Effector memory CD4-positive, alpha-beta T cell (primary cell): ENCODE measurements at places on chromosomes 11 and 22.

DNA sequence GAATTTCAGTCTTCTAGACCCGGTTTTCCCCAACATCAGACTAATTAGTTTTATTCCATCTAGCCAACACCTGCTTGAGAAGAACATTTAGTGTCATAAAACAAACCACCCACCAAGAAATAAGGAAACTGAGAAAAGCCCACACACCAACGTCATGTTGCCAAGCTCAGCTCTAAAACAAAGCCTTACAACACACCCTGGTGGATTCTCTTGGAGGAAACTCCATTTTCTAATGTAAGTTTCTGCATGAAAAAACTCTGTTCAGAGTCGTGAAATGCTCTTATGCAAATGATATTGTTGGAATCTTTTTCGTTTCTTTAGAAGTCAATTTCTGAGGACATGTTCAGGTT is 105.0 kb upstream of the RAG2 start:
- no peaks in the 10 kb centered on the region for H3K4me1 ChIP-seq
- no peak for DNase-seq
- H3K27me3 ChIP-seq = no peaks in the 10 kb centered on the region
- H3K27ac ChIP-seq = no peak overlapping the region

- no peaks in the 10 kb centered on the region for H3K36me3 ChIP-seq
- no peaks in the 10 kb centered on the region for H3K4me1 ChIP-seq
- no peak for DNase-seq
- no peak overlapping the region for H3K4me3 ChIP-seq
- H3K27ac ChIP-seq = no peak overlapping the region
- no peaks in the 10 kb centered on the region for H3K27me3 ChIP-seq
These were observed 586.7 kb upstream of the CHORDC1 start for GRCh38 chr11:90809581-90809980.

- H3K36me3 ChIP-seq = no peaks in the 10 kb centered on the region
- no peak for DNase-seq
- H3K4me3 ChIP-seq = no peak overlapping the region
- no peak overlapping the region for H3K27ac ChIP-seq
- H3K4me1 ChIP-seq = no peaks in the 10 kb centered on the region
- no peaks in the 10 kb centered on the region for H3K27me3 ChIP-seq
These were observed 63.7 kb downstream of the CYTH4 start for GRCh38 chr22:37345863-37346504.

DNA sequence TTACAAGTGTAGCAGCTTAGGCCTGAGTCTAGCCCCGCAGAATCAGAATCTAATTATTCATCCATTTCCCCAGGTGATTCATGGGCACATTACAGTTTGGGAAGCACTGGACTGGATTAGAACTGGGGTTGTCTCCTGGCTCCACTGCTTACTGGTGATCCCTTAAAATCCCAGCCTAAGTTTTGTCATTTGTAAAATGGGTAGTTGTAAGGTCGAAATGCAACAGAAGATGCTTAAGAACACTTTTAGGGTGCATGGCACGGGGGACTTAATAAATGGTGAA is 1.3 kb downstream of the STX3 start:
- no peak overlapping the region for H3K27ac ChIP-seq
- no peak for DNase-seq
- H3K36me3 ChIP-seq = no peaks in the 10 kb centered on the region
- peaks cover 17% of the 10 kb centered on the region for H3K4me1 ChIP-seq

DNA sequence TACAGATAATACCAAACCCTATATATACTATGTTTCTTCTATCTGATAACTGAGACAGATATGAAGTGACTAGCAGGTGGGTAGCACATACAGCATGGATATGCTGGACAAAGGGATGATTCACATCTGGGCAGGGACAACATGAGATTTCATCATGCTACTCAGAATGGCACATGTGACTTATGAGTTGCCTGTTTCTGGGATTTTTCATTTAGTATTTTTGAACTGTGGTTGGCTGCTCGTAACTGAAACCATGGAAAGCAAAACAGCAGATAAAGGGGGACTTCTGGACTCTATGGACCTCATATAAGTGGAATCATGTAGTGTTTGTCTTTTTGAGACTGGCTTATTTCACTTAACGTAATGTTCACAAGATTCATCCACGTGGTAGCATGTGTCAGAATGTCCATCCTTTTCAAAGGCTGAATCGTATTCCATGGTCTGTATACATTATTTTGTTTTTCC is 883.0 kb downstream of the TBC1D22A start:
- no peaks in the 10 kb centered on the region for H3K27me3 ChIP-seq
- no peak overlapping the region for H3K4me3 ChIP-seq
- no peak for DNase-seq
- no peaks in the 10 kb centered on the region for H3K4me1 ChIP-seq
- H3K36me3 ChIP-seq = no peaks in the 10 kb centered on the region

DNA sequence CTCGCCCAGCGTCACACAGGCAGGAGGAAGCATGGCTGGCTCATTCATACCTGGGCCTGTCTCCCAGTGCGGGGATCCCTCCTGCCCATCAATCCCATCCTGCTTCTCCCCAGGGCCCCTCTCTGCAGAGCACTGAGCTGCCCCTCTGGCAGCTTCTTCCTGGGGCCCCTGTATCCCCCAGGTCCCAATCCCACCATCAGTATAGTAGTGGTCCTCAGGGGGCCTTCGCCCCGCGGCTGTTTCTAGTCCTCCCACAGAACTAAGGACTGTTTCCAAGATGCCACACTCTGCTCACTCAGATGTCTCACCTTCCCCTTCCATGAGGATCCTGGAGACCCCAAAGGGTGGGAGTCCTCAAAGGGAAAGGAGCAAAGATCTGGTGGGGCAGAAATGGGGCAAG is 97.6 kb downstream of the PDE2A start:
- H3K27me3 ChIP-seq = no peaks in the 10 kb centered on the region
- no peaks in the 10 kb centered on the region for H3K36me3 ChIP-seq
- H3K27ac ChIP-seq = no peak overlapping the region
- DNase-seq = no peak
- H3K4me1 ChIP-seq = peaks cover 2% of the 10 kb centered on the region

GRCh38 chr22:44446483-44446882 is 51.5 kb downstream of the RTL6 start:
- no peaks in the 10 kb centered on the region for H3K36me3 ChIP-seq
- H3K27ac ChIP-seq = no peak overlapping the region
- H3K27me3 ChIP-seq = no peaks in the 10 kb centered on the region
- no peak overlapping the region for H3K4me3 ChIP-seq

- no peaks in the 10 kb centered on the region for H3K27me3 ChIP-seq
- peak overlapping the region; percentile 90 for H3K27ac ChIP-seq
- no peak for DNase-seq
- no peaks in the 10 kb centered on the region for H3K36me3 ChIP-seq
- H3K4me3 ChIP-seq = peak overlapping the region; percentile 81
These were observed 576 bp upstream of the SC5D start for GRCh38 chr11:121291896-121292494.

DNA sequence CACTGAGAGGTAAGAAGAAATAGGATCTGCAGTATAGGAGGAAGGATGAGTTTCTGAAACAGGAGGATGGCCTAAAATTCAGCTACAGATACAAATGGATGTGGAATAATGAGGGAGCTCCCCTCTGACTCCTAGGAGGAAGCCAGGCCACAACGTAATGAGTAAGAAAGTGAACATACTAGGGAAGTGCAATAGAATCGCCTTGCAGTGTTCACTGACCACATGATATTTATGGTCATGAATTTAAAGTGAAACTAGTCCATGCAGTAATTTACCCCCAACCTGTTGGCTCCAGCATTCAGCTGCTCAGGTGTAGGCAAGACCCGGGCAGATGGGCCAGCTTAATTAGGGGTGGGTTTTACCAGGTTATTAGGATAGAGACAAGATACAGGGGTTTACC is 101.7 kb downstream of the DEUP1 start:
- no peak overlapping the region for H3K27ac ChIP-seq
- H3K36me3 ChIP-seq = no peaks in the 10 kb centered on the region
- H3K27me3 ChIP-seq = no peaks in the 10 kb centered on the region

GRCh38 chr11:79290761-79291160 is 150.1 kb downstream of the TENM4 start:
- no peaks in the 10 kb centered on the region for H3K36me3 ChIP-seq
- H3K4me1 ChIP-seq = no peaks in the 10 kb centered on the region
- H3K4me3 ChIP-seq = no peak overlapping the region
- H3K27ac ChIP-seq = no peak overlapping the region
- no peak for DNase-seq
- no peaks in the 10 kb centered on the region for H3K27me3 ChIP-seq

DNA sequence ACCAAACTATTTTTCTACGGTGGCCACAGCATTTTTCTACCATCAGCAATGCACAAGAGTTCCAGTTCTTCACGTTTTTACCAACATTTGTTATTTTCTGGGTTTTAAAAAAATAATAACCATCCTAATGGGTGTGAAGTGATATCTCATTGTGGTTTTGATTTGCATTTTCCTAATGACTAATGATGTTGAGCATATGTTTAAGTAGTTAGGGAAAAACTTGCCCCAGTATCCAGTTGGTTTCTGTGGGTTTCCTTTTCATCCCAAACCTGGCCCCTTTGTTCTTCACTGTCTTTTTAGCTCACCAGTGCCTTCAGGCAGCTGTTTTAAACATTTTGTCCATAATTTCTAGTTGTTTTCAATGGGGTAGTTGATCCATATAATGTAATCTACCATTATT is 14.7 kb upstream of the PTS start:
- no peaks in the 10 kb centered on the region for H3K27me3 ChIP-seq
- no peak overlapping the region for H3K4me3 ChIP-seq
- no peaks in the 10 kb centered on the region for H3K36me3 ChIP-seq
- DNase-seq = no peak

DNA sequence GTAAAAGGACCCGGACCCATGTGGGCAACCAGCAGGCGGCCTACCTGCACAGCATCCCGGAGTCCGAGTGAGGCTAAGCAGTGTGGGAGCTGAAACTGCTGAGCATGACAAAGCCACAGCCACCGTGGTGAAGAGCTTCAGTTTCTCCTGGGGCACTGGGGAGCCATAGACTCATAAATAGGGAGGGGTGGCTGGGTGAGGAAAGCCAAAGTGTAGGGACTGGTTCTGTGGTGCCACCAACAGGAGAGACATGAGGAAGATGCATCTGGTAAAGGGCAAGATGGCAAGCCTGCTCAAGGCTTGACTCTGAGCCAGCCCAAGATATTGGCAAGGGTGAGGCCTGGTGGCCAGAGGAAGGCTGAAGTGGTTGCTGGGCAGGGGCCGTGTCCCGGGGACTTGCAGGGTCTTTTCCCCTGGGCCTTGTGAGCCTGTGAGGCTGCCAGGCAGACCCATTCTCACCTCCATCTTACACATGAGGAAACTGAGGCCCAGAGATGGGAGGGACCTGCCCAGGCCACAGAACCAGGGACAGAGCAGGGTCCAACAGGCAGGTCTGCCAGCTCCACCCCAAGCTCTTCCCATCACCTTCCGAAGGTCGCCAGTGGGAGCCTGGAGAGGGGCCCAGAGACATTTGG is 30.4 kb downstream of the CYTH4 start:
- H3K4me3 ChIP-seq = no peak overlapping the region
- peaks cover 39% of the 10 kb centered on the region for H3K36me3 ChIP-seq
- peaks cover 52% of the 10 kb centered on the region for H3K4me1 ChIP-seq
- H3K27me3 ChIP-seq = no peaks in the 10 kb centered on the region
- no peak for DNase-seq
